ENCODE measurements at places on chromosomes 1 and 21. TPM values are rescaled to one million over a fixed set of nuclear protein-coding genes. Genes with fewer than 3 reads are reported as not detected.
A peak's percentile ranks its signal among the peaks of the same experiment; 100 is the strongest.

GRCh38 chr1:156502894-156503697 is 2.5 kb upstream of the MEF2D start:
- DNase-seq: peak; percentile 84

Gene NEGR1
- total RNA-seq: 2.9 TPM

DNA sequence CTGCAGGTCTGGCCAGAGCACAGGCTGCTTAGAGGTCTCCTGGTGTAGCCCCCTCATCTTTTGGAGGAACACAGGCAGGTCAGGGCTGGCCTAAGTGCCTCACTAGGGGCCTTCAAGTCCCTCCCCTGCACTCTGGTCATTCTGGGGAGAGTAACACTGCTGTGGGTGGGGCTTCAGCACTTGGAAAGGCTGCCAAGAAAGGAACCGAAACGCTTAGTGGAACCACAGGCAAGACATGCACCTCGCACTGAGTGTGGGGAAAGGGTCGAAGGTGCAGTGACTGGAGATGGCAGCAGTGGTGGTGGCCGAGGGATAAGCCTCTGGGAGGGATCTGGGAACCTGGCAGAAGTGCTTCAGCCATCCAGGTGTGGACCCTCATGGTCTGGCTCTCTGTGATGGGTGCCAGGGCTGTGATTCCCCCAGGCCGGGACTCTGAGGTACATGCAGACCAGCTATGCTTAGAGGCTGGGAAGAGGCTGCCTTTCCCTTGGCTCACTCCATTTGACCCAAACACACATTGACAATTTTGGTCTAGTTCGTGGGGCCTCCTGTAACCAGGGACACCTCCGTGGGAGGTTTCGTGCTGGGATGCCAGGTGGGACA is 182.9 kb upstream of the CSF3R start:
- DNase-seq: no peak

DNA sequence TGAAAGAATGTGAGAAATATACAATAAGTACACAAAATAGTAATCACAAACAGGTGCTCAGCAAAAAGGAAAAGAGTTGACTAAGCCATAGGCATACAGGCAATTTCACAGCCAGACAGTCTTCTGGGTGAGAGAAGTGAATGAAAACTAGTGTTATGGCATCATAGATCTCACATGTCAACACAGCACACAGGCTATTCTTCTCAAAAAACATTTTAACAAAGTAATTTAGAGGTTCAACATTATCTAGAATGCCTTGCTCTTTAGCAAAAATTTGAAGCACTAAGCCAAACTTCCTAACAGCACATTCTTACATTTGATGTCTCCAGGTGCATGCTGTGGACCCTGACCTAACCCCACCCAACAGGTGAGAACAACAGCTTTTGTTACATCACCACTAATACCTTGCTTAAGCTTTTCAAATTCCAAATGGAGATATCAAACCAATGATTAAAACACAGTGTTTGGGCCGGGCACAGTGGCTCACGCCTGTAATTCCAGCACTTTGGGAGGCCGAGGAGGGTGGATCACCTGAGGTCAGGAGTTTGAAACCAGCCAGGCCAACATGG is 30.5 kb downstream of the OTUD7B start:
- no peak for DNase-seq

Gene PALMD
- 0.09 TPM for total RNA-seq

DNA sequence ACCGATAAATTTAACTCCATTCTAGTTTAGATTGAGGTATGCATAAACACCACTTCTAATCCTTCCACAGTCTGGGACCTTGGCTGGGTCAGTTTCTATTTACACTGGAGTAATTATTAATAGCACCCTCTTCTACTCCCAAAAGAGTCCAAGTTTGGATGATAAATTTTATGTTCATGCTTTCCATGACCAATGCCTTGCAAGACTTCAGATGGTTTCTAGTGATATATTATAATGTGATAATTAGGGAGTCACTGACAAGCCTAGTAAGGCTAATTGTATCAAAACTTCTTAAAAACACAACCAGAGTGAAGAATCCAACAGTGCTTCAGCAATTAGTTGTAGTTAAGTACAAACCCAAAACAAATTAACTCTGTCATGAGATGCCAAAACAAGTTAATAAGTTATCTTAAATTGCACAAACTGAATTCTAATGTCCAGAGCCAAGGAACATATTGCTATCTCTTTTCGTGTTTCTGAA is 489.6 kb downstream of the TTLL7 start:
- no peak for DNase-seq

DNA sequence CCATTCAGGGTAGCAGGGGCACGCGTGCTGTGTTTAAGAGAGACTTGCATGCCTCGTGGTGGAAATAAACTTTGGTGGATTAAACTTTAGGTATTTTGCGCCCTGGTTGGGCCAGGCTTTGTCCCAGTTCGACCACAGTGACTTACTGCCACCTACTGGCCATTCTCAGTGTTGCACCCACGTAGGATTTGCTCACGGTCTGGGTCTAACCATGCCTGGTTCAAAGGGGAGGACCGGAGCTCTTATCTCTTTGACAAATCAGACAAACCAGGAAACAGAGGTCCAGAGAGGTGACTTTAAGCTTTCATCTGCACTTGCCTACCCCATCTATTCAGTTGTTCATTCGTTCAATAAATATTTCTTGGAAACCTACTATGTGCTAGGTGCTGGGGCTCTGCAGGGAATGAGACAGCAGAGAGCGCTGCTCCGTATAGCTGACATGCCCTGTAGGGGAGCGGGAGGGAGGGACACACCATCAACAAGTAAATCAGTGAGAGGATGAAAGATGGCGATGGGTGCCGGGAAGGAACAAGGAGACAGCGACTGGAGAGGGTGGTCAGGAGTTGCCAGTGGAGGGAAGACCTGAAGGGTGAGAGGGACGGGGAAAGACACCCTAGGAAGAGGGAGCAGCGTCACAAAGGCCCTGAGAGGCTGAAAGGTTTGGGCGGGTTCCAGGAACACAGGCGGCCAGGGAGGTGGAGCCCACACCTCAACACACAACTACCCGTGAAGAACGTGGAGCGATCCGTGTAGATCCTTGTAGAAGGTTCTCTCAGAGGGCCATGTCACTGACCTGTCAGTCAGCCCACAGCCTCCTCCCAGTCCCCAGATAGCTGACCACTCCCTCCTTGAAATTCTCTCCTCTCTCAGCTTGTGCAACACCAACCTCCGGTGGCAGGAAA is 27.2 kb upstream of the TINAGL1 start:
- peak; percentile 93 for DNase-seq

DNA sequence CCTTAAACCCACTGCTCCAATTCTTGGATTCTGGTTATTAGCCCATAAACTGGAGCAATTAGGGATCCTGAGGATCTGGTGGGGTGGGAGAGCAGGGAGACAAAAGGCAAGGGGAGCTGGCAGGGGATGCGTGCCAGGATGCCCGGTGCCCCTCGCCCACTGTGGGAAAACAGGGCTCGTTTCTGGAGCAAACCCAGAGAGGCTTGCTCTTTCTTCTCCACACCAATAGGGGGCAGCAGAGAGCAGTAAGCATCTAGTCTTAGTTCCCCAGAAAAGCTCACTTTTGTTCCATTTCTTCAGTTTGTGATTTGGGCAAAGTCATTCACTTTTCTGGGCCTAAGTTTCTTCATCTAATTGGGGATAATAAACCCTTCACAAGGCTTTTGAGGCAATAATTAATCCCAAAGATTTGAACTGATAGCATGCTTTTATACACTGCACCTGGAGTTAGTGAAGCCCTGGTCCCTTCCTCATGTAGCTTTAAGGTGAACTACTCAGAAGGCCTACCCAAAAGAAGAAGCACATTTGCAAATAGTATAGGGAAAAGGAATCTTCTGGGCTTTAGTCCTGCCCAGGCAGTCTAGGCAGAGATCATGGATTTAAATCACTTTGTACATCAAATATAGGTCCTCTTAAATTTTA is 160.6 kb upstream of the USP24 start:
- peak; percentile 42 for DNase-seq

DNA sequence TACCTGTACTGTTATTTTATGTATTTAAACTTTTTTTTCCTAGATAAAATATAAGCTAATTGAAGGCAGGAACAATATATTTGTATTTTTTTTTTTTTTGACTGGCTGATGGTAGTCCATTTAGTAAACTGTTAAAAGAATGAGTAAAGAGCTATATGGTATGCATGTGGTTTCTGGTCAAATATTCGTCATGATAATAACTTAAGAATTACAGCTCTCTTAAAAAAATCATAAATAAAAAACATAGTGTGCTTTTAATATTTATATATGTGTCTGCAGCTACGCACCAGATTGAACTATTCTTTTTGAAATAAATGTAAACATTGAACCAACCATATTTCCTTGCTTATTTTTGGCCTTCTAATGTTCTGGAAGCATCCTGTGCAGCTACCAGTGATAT is 272.3 kb upstream of the C1orf105 start:
- DNase-seq: no peak

GRCh38 chr1:58258082-58258481 is 288.4 kb downstream of the OMA1 start:
- DNase-seq: no peak

- DNase-seq: no peak
Observed at GRCh38 chr1:186213225-186213607, 161.8 kb downstream of the TPR start.

Gene EDARADD
- 4.5 TPM for total RNA-seq

Gene GCSAML
- not detected for total RNA-seq

GRCh38 chr1:12035312-12035711 is 16.0 kb downstream of the MIIP start:
- no peak for DNase-seq

DNA sequence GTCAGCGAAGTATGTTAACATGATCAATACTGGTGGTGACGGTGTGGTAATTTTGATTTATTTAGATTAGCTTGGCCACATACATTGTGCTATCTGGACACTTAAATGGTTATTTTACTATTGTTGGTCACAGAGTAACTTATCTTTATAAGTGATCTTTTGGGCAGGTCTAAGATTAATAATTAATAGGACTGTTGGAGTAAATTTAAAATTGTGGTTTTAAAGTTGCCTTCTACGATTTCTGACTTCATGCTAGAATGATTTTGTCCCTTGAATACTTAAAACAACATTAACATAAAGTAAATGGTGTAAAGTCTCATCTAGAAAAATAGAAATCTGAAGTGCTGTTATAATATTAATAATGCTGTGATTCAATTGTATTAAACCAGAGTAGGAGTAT is 14.7 kb downstream of the SRRM1 start:
- DNase-seq: no peak

Gene GIPC2
- 1.6 TPM for total RNA-seq

DNA sequence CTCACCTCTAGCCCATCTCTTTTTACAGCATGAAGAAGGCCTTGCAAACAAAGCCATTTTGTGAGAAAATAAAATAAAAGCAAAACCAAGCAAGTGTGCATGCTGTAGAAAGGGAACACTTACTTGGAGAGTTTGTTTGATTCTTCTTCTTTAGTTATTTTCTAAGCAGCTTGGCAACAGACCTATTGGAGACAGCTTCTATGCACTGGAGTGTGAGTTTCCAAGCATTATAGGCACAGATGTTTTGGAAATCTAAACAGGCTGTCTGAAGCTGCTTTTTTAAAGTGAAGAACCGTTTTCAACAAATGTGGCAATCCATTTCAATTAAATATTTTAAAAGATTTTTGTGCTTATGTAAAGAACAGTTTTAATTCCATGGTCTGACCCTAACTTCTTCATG is 76.6 kb downstream of the NGF start:
- no peak for DNase-seq

Gene GUCA2A
- not detected for total RNA-seq

Gene MATN1
- total RNA-seq: 0.24 TPM

DNA sequence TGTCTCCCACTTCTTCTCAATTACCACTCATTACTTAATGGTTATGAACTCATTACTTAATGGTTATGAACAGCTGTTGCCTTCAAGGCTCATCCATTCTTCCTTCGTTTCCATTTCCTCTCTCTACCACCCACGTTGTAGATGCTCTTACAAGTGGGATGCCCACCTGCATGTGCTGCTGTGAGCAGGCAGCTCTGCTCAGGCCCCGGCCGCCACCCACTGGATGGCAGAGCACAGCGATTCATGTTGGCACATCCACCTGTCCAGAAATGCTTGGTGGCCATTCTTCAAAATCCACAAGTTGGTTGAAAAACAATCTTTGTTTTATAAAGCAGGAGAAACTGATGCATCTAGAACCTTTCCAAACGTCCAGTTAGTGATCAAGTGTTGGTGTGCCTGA is 14.5 kb downstream of the ATP1A1 start:
- DNase-seq: no peak

Gene LCE3D
- not detected for total RNA-seq

Gene DCST1
- total RNA-seq: not detected

DNA sequence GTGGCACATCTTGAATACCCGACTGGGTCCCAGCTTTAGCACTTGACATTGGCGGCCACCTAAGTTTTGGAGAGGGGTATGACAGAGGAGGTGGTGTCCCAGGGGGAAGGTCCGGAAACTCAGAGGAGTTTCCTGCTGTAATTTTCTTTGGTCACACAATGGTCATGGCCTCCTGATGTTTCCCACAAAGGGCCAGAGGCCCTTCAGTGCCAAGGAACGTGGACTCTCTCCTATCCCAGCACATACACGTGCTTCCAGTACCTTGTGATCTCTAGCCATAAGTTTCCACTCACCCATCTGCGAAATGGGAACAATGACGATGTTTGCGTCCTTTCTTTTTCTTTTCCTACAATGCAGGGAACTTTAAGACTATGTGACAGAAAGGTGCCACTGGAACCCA is 13.2 kb downstream of the CAPN2 start:
- no peak for DNase-seq

GRCh38 chr1:158246650-158247049 is 7.6 kb upstream of the CD1A start:
- no peak for DNase-seq

Gene OR14K1
- total RNA-seq: not detected

Gene FOXJ3
- 40.7 TPM for total RNA-seq

Gene GUCA2B
- total RNA-seq: not detected

Gene GPX7
- 9.9 TPM for total RNA-seq

DNA sequence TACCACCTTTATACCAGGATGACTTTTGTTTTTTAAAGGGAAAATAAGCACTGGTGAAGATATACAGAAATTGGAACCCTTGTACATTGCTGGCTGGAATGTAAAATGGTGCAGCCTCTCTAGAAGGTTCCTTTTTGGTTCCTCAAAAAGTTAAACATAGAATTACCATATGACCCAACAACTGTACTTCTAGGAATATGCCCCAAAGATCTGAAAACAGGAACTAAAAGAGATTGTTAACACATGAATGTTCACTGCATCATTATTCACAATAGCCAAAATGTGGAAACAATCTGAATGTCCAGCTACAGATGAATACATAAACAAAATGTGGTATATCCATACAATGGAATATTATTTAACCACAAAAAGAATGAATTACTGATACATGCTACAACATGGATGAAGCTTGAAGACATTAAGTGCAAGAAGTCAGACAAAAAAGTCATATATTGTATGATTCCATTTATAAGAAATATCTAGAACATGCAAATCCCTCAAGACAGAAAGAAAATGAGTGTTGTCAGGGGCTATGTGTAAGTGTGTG is 84.9 kb upstream of the DMRTA2 start:
- DNase-seq: no peak

Gene SLC9C2
- not detected for total RNA-seq

DNA sequence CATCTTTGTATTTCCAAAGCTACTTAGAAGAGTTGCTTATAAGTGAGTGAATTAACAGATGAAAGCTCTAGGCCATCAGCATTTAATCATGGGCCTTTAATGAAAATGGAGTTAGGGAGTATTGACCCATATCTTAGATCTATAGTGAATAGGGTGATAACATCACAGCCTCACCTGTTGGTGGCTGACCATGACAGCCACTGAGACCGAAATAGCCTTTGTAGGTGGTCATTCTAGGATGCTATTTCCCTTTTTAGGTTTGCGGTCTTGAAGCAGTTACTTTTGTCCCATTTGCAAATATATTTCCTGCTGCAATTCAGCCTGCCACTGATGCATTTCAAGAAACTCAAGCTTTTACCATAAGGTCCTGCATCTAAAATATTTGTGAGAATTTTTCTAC is 410.1 kb upstream of the LYPLAL1 start:
- DNase-seq: no peak
